ELF-1 (cell line): ENCODE measurements at places on chromosomes 13 and 19.

DNA sequence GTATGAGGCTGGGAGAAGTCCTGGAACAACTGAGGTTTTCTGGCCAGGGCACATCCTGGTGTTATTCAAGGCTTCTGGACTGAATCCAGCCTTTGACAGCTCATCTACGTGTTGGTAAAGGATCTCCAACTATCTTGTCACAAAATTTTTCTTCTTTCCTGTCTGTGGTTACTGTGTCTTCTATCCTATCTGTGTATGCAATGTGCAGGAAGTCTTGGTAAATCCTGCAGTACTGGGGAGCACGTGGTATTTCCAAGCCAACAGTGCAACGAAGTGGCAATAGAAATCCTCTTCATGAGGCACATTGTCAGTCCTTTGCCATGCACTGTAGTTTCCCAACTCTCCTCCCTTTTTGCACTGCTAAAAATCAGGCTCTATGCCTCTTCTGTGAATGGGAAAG is 86.7 kb downstream of the ZNF100 start:
- no peak for DNase-seq

- DNase-seq, result no peak
Observed at GRCh38 chr13:46572752-46573431, 19.9 kb downstream of the LRCH1 start.

- no peak for DNase-seq
Observed at GRCh38 chr13:26019251-26019650, 32.6 kb downstream of the SHISA2 start.

DNA sequence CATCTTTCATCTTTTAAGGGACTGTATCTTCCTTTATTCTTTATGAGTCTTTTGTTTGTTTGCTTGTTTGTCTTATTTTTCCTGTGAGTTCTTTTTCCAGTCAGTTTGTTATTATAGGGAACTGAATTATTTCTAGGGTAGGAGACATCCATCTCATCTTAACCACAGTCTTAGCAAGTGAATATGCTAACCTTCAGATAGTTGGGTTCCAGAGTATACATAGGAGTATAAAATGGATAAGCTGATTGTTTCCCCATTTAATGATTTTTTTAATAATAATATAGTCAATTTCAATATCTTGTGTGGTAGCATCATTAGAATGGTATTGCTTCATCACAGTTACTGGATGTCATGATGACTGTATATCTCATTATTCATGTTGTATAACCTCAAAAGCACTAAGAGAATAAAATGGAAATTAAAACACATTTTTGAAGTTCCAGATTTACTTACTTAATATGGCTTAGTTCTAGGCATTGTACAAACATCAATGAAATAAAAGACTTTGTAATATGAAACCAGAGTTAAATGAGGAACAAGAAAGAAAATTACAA is 33.0 kb downstream of the GPC6 start:
- DNase-seq, result no peak

- DNase-seq, result peak; percentile 71
Observed at GRCh38 chr13:20901668-20902437, 693 bp downstream of the XPO4 start.

DNA sequence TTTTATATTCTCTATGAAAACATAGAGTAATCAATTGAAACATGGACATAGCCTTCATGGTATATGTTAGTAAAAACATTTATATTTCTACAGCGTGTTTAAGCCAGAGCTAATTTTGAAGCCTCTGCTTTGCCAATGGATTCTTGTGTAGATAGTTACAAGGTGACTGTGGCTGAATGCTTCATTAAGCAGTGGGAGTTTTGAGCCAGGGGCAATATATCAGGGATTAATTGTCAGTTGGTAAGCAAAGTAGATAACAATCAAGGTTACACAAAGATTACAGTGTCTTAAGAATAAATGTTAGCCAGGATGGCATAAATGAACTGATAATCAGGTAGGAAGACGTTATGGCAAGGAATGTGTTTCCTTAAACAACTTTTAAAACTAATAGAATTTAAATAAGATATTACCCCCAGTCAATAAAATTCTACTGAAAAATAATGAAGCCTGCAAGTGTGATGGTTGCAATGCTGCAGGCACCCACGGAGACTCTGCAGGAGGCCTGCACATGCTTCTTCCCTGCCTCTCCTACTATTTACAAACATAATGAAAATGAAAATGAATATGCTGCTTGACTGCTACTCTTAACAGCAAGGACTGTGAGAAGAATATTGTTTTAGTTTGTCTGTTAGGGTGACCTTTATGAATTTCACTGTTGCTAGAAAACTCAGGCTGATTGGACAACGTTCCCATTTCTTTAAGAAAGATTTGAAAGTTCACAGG is 588.5 kb downstream of the GPC5 start:
- DNase-seq, result no peak

DNA sequence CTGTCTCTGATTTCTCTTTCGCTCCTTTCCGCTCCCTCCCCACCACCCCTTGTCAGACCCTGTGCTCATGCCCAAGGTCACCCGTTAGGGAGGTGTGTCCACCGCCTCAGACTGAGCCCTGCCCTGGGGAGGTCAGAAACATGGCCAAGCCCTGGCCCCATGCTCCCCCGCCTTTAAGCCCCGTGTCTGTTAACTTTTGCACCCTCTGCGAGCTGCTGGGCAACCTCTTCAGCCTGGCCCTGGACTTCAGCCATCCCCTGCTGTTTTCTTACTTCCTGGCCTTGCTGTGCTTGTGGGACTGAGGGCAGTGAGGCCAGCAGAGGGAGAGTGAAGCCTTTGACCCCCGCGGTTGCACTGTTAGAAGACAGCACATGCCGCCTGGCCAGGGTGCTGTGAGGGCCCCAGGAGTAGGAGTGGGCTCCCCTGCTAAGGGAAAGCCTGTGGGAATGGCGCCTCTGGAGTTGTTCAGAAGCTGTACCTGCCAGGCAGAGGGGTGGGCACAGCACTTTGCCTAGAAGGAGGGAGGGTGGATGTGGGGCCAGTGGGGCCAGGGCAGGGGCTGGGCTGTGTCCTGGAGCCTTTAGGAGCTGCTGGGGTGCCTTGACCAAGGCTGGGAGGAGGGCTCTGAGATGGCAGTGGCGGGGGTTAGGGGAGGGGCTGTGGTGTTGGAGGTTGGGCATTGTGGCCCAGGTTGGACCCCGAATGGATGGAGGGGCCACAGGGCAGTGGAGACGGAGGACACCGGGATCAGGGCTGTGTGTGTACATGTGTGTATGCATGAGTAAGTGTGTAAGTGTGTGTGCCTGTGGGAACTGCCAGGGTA is 7.9 kb downstream of the UPF1 start:
- DNase-seq, result no peak

- no peak for DNase-seq
Observed at GRCh38 chr13:19604306-19604705, 29.2 kb upstream of the MPHOSPH8 start.

- DNase-seq, result no peak
Observed at GRCh38 chr13:31731921-31732320, 7.4 kb upstream of the RXFP2 start.
